ENCODE measurements at places on chromosomes 16 and 17.

GRCh38 chr16:84724606-84725309, 25.0 kb downstream of the USP10 start:
- no peak for DNase-seq

DNA sequence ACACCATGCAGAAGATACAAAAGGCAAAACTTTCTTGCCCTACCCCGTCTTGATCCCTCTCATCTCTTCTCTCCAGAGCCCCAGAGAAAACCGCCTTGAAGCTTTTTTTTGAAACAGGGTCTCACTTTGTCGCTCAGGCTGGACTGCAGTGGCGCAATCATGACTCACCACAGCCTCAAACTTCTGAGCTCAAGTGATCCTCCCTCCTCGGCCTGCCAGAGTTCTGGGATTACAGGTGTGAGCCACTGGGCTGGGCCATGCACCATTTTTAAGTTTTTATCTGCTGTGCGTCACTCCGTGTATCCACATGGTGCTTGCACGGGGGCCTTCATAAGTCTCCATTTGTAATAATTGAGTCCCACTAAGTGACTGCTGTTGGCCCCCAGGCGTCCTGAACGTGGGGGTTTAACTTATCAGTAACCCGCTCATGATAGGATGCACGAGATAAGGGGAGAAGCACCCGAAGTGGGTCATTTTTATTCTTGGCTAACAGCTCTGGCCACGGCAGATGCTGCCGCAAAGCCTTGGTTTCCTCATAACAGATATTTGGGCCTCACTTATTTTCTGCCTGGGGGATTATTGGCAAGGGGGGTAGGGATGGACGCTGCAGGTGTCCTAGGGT, 8.6 kb downstream of the DNAH17 start:
- no peak for DNase-seq

DNA sequence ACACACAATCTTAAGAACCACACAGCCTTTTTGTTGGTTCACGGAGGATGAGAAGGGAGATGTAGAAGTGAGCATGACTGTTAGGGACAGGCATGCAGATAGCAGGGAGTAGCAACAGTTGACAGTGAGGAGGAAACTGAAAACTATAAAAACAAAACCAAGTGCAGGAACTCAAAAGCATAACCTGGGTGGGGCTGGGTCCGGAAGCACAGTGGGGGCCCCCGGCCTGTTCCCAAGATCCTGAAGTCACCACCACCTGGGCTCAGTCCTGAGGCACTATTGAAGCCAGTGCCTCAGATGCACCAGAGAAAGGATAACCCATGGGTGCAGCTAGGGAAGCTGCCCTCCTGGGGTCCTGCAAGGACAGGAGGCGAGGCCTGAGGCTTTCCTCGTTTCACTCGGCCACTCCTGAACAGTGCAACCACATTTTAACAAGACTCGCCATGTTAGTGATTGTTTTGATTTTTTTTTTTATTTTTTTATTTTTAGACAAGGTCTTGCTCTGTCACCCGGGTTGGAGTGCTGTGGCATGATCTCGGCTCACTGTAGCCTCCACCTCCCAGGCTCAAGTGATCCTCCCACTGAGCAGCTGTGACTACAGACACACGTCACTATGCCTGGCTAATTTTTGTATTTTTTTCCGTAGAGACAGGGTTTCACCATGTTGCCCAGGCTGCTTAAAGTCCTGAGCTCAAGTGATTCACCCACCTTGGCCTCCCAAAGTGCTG, 27.7 kb upstream of the CBX4 start:
- no peak for DNase-seq

DNA sequence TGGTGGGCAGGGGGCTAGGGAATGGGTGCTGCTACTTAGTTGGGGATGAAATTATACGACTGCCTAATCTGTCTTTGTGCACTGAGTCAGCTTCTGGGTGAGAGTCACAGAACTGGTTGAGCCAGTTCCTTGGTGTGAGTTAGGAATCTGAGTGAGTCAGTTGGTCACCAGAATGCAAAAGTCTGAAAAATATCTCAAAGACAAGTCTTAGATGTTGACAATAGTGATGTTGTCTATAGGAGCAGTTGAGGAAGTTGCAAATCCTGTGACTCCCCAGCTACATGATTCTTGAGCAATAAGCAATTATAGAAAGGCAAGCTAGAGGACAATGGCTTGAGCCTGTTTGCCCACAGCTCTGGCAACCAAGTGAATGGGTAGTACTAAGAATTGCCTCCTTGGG, 399.2 kb downstream of the CNTNAP4 start:
- no peak for DNase-seq

DNA sequence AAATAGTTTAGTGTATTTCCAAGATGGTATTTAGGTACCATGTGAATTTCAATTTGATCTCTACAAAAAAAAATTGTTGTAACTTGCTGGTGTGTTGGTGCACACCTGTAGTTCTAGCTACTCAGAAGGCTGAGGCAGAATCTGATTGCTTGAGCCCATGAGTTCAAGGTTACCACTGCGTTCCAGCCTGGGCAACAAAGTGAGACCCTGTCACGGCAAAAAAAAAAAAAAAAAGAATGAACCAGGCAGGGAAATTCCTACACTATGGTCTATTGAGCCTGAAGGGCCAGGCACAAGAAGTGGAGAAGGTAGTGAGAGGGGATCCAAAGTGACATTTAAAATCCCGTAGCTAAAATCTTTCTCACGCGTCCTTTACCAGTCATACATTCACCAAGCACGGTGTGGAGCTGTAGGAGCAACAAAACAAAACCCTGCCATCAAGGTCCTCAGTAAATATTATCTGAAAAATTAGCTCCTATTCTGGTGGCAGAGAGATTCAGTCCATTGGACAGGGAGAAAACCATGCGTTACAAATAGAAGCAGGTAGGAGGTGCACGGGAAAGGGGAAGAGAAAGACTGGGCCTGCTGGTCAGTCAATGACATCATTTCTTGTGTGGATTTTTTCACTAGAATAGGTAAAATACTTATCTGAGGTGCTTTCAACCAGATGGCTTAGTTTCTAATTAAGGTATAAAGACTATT, 27.3 kb downstream of the TXNDC11 start:
- DNase-seq, result no peak

- DNase-seq, result no peak
Measured at GRCh38 chr17:44655983-44656710, at the start of gene MEIOC. Gene MEIOC, plus strand, starts transcription at chr17:44656468. Its CDS starts 146 bp downstream, at chr17:44656614.

DNA sequence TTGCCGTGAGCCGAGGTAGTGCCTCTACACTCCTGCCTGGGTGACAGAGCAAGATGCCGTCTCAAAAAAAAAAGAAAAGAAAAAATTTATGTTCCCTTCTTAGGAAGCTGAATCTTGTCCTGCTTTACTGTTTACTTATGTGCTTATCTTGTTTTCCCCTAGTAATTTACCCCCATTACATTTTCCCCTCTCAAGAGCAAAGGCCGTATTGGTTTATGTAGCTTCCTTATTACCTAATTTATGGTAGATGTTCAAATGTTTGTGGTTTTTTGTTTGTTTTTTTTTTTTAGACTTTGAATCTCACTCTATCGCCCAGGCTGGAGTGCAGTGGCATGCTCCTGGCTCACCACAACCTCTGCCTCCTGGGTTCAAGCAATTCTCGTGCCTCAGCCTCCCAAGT, 10.3 kb upstream of the SLC52A1 start:
- no peak for DNase-seq

- DNase-seq, result no peak
Measured at GRCh38 chr17:7831233-7831632, 2.8 kb upstream of the KDM6B start.

DNA sequence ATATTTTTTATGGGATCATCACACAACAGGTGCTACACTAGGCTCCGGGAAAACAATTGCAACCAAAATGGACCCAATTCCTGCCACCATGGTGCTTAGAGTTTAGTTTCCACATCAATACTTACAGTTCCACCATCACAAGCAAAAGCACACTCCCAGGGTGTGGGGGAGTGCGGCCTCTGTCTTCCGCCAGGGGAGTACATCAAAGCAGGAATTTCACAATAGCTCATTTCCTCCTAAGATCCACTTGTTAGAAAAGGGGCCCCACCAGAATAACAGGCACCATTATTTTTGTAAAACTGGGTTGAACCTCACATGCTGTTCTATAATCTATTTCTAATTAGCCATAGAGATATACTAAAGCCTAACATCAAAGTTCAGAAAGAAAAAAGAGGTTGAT, 44.3 kb upstream of the PSMD7 start:
- no peak for DNase-seq

Data from AML-193 (cell line).